ENCODE measurements at places on chromosomes 11 and 22. TPM values are rescaled to one million over a fixed set of nuclear protein-coding genes. Genes with fewer than 3 reads are reported as not detected.

The MPEG1 gene
- polyA plus RNA-seq = not detected

The UBQLNL gene
- 0.12 TPM for polyA plus RNA-seq

The GAL3ST1 gene
- 10.4 TPM for polyA plus RNA-seq

The PRAME gene
- 130 TPM for polyA plus RNA-seq

The TBX10 gene
- polyA plus RNA-seq = not detected

The GSTT2B gene
- polyA plus RNA-seq = 0.30 TPM

The OR5M11 gene
- not detected for polyA plus RNA-seq

The ZP1 gene
- 0.32 TPM for polyA plus RNA-seq

GRCh38 chr11:118198370-118198769 is 21.9 kb upstream of the SCN2B start:
- DNase-seq = peak; percentile 58

DNA sequence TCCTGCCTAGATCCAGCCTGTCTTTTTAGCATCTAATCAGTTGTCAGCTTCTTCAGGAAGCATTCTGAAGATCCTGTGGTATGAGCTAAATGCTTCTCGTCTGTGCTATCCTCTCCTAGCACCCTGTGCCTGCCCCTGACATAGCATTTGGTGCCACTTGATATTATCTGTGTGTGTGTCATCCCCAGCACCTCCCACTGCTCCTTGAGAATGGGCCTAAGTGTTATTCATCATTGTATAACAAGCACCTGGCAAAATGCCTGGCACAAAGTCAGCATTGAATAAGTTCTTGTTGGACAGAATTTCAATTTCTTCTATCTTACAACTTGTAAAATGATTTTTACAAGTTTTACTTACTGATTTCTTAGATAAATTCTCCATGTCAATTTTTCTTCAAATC is 28.1 kb upstream of the OLFML1 start:
- no peak for DNase-seq

DNA sequence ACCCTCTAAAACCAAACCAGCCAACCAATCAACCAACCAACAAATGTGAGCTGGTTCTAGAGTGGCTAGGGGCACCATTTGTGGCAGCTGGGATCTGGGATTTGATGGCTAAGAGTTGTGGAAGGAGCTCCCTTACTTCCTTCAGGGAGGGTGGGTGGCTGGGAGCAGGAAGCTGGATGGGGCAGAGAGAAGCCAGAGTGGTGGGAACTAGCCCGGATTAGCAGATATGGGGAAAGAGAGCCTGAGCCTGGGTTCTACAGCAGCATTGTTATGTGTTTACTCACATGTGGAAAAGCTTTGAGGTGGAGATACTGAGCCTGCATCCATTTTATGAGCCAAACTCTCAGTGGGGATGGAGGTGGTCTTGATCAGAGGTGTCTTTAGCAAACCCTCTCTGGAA is 30.9 kb upstream of the THY1 start:
- DNase-seq = no peak

DNA sequence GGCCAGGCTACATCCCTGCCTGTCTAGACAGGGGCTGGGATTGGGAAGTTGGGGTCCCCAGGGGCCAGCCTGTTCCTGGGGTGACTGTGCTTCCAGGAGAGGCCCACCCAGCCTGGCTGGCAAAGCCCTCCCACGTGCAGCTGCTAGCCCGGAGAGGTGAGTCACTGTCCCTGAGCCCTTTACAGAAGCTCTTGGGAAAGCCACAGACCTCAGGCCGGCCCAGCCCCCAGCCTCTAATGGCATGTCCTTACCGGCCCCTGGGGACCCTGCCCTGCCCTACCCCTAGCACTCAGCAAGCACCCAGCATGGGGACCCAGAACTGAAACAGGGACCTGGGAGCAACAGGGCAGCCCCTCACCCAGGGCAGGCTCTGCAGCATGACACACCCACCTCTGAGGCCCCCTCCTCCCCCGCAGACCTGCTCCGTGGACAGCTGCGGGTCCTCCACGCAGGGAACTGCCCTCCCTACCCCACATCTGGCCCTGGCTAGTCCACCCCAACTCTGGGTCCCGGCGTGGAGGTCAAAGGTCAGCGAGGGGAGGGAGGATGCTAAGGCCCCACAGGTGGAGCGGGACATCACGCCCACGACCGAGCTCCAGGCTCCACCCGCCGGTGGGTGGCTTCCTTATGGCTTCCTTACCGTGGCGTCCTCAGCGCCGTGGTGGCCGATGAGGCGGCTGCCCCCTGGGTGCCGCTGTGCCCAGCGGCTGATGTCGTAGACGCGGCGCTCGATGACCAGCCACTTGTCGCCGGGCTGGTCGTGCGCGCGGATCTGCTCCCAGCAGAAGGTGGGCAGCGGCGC is 615 bp downstream of the FADS3 start:
- peak; percentile 50 for DNase-seq

GRCh38 chr22:38204784-38205183 is 3.0 kb downstream of the MAFF start:
- no peak for DNase-seq

DNA sequence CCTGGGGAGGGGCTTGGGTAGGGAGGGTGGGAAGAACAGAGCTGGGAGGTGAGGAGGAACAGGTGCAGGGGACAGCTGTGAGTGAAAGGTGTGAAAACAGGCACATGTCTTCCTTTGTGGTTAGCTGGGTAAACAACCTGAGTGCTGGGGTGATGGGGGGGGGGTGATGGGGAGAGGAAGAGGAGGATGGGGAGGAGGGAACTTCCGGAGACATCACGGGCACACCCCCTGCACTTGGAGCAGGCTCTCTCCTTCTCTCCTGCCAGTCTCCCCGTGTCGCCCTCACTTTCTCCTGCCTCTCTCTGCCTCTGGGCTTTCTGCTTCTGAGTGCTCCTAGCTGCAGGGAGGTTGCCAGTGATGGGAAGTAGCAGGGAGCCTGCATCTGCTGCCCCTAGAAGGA is 8.8 kb downstream of the CXCR5 start:
- no peak for DNase-seq

DNA sequence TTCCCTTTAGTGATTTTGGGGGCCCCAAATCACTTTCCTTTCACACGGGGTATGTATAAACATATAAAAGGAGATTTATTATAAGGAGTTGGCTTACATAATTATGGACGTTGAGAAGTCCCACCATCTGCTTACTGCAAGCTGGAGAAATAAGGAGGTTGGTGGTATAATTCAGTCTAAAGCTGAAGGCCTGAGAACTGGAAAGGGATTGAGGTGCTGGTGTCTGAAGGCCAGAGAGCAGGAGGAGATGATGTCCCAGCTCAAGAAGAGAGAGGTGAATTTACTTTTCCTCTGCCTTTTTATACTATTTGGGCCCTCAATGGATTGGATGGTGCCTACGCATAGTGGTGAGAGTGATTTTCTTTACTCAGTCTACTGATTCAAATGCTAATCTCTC is 1.3 kb upstream of the ZNF202 start:
- no peak for DNase-seq

- no peak for DNase-seq
Measured at GRCh38 chr11:92455210-92455790, 230.7 kb downstream of the FAT3 start.

GRCh38 chr22:42283278-42284201 is 13.1 kb upstream of the TCF20 start:
- DNase-seq = no peak

DNA sequence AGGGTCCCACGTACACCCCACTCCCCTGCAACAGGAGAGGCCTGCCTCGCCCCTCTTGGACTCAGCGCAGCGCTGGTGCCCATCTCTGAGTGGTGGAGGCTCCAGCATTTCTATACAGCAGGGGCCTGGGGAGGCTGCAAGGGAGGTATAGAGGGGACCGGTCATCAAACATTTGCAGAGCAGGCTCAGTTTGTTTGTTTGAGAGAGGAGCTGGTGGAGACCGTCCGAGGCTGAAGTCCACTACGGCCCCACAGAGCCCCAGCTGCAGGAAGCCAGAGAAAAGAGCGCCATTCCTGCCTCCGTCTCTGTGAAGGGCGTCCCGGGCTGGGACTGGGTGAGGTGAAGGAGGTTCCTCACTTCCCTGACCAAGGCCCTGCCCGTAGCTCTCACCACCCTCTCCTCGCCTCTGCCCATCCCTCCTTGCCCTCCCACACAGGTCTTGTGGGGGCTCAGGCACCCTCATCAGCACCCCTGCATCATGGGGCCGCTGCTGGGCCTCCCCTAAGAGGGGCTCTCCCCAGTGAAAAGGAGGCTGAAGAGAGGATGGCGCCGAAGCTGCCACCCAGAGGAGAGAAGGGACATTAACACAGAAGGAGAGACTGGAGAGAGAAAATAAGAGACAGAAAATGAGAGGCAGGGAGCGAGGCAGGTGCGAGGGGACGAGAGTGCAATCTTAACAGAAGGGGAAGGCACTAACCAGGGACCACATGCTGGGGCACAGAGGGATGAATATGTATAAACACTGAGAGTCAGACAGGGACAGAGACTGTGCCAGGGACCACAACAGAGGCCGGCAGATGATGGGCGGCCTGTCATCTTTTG is 24.5 kb downstream of the RPUSD4 start:
- no peak for DNase-seq

GRCh38 chr11:111307472-111308108 is 9.2 kb downstream of the POU2AF3 start:
- DNase-seq = no peak

DNA sequence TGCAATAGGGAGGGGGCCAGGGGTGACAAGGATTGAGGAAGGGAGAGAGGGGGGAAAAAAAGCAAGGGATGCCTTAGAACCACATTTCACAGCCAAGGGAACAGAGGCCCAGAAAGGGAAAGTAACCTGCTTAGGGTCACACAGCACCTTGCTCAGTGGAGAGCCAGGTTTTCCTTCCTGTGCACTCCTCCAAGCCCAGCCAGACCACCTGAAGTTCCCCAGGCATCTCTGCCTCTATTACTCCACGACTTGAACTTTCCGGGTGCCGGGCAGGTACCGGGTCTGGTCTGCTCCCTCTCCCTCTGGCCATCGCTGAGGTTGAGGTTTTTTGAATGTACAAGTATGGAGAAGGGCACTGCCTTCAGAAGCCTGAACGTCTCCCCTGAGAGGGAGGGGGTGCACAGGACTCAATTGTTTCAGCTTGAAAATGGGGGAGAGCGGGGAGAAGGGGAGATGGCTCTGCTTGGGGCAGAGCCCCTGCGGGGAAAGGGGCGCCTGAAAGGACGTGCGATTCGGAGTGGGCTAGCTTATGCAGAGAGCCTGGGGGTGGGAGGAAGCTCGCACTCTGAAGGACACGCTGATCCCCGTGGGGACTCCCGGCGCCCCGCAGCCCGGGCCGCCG is 516 bp upstream of the SERPINH1 start:
- no peak for DNase-seq

GRCh38 chr11:61287338-61287977 is 7.7 kb downstream of the VWCE start:
- DNase-seq = no peak

GRCh38 chr11:17905477-17905876 is 107.4 kb downstream of the SERGEF start:
- no peak for DNase-seq

DNA sequence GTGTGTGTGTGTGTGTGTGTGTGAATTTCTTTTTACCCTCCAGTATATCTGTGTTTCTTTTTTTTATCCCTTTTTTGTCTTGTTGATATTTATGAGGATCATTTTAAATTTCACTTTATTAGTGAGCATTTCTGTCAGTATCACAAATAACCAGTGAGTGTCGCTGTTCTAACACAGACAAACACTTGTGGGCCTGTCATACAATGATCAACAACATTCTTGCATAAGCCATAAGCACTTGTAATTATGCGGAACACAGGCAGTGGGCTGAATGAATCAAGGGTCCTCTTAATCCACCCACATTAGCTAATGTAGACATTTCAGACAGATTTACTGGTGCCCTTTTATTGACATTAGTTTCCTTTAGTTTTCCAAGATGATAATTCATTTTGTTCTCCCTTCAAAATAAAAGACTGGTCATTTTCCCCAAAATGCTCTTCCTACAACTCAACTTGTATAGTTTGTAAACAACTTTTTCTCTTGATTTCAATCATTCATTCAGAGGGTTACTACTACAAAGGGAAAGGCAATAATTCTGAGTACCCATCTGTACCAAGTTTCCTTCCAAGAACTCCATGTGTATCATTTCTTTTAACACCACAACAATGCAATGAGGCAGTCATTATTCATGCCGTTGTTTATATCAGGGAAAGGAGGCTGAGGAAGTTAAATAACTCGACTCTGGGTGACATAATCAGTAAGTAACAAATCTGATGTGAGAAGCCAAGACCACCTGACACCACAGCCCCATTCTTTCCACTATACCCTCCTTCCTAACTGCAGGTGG is 34.5 kb upstream of the ANO3 start:
- peak; percentile 18 for DNase-seq

- no peak for DNase-seq
Measured at GRCh38 chr11:59259867-59260475, 47.2 kb upstream of the MPEG1 start.

DNA sequence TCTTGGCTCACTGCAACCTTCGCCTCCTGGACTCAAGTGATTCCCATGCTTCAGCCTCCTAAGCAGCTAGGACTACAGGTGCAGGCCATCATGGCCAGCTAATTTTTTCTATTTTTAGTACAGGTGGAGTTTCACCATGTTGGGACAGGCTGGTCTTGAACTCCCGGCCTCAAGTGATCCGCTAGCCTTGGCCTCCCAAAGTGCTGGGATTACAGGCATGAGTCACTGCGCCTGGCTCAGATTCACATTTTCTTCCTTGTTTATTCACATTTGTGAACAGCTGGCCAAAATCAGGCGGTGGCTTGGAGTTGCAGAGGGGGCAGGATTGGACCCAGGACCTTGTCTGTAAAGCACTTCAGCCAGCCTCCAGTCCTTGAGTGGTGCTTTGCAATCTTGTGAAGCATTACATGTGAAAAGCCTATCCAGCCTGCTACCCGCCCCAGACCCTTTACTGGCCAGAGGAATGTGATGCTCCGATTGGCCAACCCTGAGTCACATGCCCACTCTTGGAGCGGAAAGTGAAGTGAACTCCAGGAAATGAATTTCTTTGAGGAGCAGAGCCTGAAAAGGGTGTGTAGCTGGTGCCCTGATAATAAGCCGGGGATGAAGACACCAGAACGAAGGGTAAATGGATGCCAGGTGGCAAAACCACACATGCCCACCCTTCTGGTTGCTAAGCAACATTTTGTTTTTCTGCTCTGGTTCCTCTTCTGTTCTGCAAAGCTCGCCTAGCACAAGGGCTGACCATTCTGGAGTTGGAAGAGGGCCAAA is 62.6 kb upstream of the PTPRJ start:
- peak; percentile 80 for DNase-seq

DNA sequence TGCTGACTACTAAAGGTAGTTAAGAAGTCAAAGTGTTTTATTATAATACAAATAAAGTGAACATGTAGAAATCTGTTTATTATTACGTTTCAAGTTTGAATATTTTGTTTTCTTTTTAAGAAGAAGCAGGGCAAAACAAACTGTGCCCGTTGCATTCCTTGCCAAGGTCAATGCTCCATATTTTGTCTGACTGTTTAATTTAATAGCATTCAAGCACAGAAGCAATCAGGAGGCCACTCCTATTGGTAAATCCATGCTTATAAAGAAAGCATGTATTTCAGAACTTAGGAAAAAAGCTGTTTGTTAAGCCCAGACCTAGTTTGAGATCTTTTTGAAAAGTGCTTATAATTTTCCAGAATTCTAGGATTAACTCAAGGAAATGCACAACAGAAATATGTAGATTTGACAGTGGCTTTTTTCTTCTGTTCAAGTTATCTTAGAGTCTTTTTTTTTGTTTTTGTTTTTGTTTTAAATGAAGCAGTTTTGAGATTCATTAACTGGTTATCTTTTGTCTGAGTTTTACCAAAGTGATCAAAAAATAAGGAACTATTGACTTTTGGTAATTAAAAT is 51.7 kb downstream of the ARHGAP42 start:
- no peak for DNase-seq

- DNase-seq = peak; percentile 30
Measured at GRCh38 chr22:27801202-27801615, 347 bp downstream of the MN1 start.

Data from A549 (cell line).